ENCODE measurements at places on chromosomes 2 and 18. TPM values are rescaled to one million over a fixed set of nuclear protein-coding genes. Genes with fewer than 3 reads are reported as not detected.

DNA sequence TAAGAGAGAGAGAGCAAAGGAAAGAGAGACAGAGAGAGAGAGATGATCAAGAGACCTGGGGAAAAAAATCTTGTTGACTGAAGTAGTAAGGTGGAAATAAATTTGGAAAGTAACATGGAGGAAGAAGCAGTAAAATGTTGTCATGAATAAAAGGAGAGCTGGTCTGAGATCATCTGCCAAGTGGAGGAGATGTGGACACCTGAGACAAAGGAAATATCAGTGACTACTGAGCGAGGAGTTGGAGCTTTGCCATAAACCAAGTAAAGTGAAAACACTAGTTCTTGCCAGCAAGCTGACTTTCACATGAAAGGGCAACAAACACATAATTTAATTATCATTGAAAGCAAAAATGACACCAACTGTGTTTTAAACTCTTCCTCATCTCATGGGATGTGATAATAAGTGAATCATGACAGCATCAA is 49.0 kb upstream of the DSG1 start:
- no peaks in the 10 kb centered on the region for H3K27me3 ChIP-seq
- H3K36me3 ChIP-seq = no peaks in the 10 kb centered on the region
- DNase-seq = peak; percentile 18

- H3K36me3 ChIP-seq = no peaks in the 10 kb centered on the region
- H3K27me3 ChIP-seq = no peaks in the 10 kb centered on the region
- no peak overlapping the region for H3K4me3 ChIP-seq
- H3K4me1 ChIP-seq = no peaks in the 10 kb centered on the region
Measured at GRCh38 chr18:63701952-63702351, 808 bp upstream of the SERPINB11 start.

GRCh38 chr18:13500227-13500865 is 226.0 kb downstream of the FAM210A start:
- no peak for DNase-seq
- H3K4me3 ChIP-seq = no peak overlapping the region
- no peaks in the 10 kb centered on the region for H3K36me3 ChIP-seq
- peaks cover 53% of the 10 kb centered on the region for H3K27me3 ChIP-seq
- no peak overlapping the region for H3K27ac ChIP-seq
- H3K4me1 ChIP-seq = no peaks in the 10 kb centered on the region

- peaks cover 47% of the 10 kb centered on the region for H3K36me3 ChIP-seq
- peaks cover 38% of the 10 kb centered on the region for H3K4me1 ChIP-seq
- no peak overlapping the region for H3K27ac ChIP-seq
- H3K4me3 ChIP-seq = no peak overlapping the region
- no peak for DNase-seq
Measured at GRCh38 chr2:74844752-74845151, 10.8 kb downstream of the HK2 start.

- H3K4me1 ChIP-seq = no peaks in the 10 kb centered on the region
- no peaks in the 10 kb centered on the region for H3K36me3 ChIP-seq
- H3K27me3 ChIP-seq = peaks cover 66% of the 10 kb centered on the region
- no peak overlapping the region for H3K4me3 ChIP-seq
Measured at GRCh38 chr2:64325477-64325851, 128.5 kb upstream of the LGALSL start.

GRCh38 chr2:174450021-174450816 is 36.6 kb downstream of the GPR155 start:
- no peak overlapping the region for H3K27ac ChIP-seq
- no peak overlapping the region for H3K4me3 ChIP-seq
- DNase-seq = no peak
- H3K4me1 ChIP-seq = no peaks in the 10 kb centered on the region

DNA sequence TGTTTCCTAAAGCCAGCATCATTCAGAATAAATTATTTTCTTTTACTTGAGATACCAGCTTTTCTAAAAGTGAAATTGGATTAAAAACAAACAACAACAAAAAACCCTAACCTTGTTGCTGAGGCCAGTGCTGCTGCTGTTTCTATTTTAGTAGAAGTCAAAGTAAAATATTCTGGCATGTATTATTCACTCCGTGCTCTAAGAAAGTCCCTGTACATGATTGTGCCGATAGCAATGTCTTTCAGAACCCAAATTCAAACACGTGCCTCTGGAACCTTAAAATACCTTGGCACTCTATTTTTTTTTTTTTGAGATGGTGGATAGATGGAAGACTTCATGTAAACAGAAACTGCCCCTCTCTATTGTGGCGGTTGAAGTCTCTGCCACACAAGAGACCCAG is 43.7 kb downstream of the TANC1 start:
- H3K36me3 ChIP-seq = no peaks in the 10 kb centered on the region
- no peak overlapping the region for H3K4me3 ChIP-seq
- no peak for DNase-seq
- H3K27ac ChIP-seq = no peak overlapping the region

GRCh38 chr2:8534729-8535468 is 147.0 kb upstream of the ID2 start:
- no peaks in the 10 kb centered on the region for H3K27me3 ChIP-seq
- no peaks in the 10 kb centered on the region for H3K36me3 ChIP-seq
- no peak overlapping the region for H3K27ac ChIP-seq
- DNase-seq = peak; percentile 31
- H3K4me3 ChIP-seq = no peak overlapping the region
- peaks cover 51% of the 10 kb centered on the region for H3K4me1 ChIP-seq

DNA sequence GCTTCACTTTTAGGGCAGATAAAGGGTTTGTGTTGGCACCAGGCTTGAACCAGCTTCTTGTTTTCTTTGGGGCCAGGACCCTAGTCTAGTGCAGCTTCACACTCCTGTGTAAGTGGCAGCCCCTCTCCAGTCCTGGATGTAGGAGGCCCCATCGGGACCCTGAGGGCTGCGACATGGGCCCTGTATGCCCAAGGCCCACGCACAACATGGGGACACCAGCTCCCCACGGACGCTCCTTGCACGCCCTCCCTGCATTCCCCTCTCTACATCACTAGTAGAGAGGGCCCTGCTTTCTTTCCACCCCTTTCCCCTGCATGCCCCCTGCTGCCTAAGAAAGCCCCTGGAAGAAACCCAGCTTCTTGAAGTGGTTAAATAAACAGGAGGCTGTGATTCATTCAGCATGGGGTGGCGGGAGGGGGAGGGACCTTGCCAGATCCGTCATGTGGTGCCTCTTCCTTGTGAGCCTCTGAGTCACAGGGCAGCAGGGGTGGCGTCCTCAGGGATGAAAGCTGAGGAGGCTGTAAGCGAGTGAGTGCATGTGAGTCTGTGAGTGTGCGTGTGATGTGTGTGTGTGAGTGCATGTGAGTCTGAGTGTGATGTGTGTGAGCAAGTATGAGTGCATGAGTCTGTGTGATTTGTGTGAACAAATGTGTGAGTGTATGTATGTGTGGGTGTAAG is 42.5 kb downstream of the COPS8 start:
- no peak overlapping the region for H3K4me3 ChIP-seq
- no peak for DNase-seq
- no peaks in the 10 kb centered on the region for H3K4me1 ChIP-seq
- no peak overlapping the region for H3K27ac ChIP-seq

GRCh38 chr18:30684825-30685481 is 357.6 kb downstream of the DSC3 start:
- peaks cover 12% of the 10 kb centered on the region for H3K4me1 ChIP-seq
- peak; percentile 37 for DNase-seq
- H3K36me3 ChIP-seq = no peaks in the 10 kb centered on the region
- H3K27ac ChIP-seq = no peak overlapping the region
- no peaks in the 10 kb centered on the region for H3K27me3 ChIP-seq

GRCh38 chr2:52686935-52687334 is 1080.7 kb upstream of the CHAC2 start:
- no peaks in the 10 kb centered on the region for H3K4me1 ChIP-seq
- H3K27ac ChIP-seq = no peak overlapping the region
- DNase-seq = no peak

Gene LGALSL
- total RNA-seq = 0.22 TPM

DNA sequence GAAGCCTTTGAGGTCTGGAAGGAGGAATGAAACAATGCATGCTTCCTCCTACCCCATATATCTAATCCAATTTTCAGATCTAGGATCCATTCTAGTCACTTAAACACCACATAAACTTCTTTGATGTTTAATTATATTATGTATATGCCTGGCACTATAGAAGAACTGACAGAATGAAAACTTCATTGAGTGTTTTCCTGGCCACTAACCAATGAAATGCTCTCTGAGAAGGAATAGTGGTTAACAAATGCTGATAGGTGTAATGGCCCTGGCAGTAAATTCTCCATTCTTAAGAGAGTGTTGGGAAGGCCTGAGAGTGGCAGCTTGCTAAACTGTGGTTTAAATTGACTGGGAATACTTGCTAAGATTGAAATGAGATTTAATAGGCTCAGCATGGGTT is 710.0 kb downstream of the LRRTM4 start:
- H3K27me3 ChIP-seq = no peaks in the 10 kb centered on the region
- H3K4me3 ChIP-seq = no peak overlapping the region
- no peaks in the 10 kb centered on the region for H3K4me1 ChIP-seq
- H3K36me3 ChIP-seq = no peaks in the 10 kb centered on the region
- DNase-seq = no peak
- no peak overlapping the region for H3K27ac ChIP-seq

- H3K4me1 ChIP-seq = peaks cover 6% of the 10 kb centered on the region
- H3K36me3 ChIP-seq = no peaks in the 10 kb centered on the region
- no peak for DNase-seq
- no peak overlapping the region for H3K27ac ChIP-seq
Measured at GRCh38 chr2:222796413-222797103, 64.3 kb upstream of the ACSL3 start.

Gene SCTR
- not detected for total RNA-seq

Gene BOK
- total RNA-seq = 2.6 TPM

- peaks cover 24% of the 10 kb centered on the region for H3K4me1 ChIP-seq
- no peak for DNase-seq
- H3K36me3 ChIP-seq = no peaks in the 10 kb centered on the region
- no peak overlapping the region for H3K27ac ChIP-seq
Measured at GRCh38 chr2:118667964-118668363, 179.5 kb downstream of the EN1 start.

- H3K4me3 ChIP-seq = no peak overlapping the region
- peaks cover 57% of the 10 kb centered on the region for H3K27me3 ChIP-seq
- no peak overlapping the region for H3K27ac ChIP-seq
- H3K36me3 ChIP-seq = no peaks in the 10 kb centered on the region
Measured at GRCh38 chr2:109020217-109020637, 31.2 kb upstream of the EDAR start.

DNA sequence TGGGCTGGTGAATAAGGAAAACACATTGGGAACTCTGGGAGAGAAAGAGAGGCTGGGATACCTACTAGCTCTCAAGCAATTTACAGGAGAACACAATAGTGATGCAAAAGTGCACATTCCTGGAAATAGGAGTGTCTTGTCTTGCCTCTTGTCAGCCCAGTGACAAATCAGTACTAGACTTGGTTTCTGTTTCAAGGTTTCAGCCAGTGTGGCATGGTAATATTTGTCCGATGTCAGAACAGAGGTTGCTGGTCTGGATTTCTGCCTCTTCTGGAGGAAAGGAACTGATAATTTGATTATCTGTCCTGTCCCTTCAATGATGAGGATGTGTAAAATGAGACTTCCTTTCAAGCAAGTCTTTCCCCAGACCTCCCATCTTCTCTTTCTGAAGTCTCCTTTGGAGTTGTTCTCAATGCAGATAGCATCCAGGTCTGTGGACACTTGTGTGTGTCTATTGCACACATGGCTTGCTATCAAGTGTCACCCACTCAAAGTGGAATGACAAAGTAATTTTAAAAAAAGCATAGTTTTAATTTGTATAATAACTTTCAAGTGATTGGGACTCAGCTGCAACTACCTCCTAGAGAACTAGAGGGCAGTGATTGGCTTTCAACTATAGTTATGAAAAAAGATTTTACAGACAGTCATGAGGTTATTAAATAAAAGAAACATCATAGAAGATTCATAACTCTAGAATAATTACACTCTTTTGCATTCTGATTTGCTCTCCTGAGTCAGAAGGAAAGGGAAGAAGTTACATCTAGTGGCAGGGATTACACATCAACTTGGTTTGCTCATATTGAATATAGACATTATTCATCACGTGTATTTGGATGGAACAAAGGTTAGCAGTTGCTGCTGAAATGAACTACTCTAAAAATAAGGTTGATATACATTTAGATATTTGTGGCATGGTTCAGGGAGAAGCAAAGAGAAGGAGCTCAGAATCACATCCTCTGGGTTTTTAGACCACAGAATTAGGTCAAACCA is 4.5 kb downstream of the GPR39 start:
- H3K27me3 ChIP-seq = peaks cover 3% of the 10 kb centered on the region
- H3K27ac ChIP-seq = no peak overlapping the region
- H3K4me1 ChIP-seq = no peaks in the 10 kb centered on the region

DNA sequence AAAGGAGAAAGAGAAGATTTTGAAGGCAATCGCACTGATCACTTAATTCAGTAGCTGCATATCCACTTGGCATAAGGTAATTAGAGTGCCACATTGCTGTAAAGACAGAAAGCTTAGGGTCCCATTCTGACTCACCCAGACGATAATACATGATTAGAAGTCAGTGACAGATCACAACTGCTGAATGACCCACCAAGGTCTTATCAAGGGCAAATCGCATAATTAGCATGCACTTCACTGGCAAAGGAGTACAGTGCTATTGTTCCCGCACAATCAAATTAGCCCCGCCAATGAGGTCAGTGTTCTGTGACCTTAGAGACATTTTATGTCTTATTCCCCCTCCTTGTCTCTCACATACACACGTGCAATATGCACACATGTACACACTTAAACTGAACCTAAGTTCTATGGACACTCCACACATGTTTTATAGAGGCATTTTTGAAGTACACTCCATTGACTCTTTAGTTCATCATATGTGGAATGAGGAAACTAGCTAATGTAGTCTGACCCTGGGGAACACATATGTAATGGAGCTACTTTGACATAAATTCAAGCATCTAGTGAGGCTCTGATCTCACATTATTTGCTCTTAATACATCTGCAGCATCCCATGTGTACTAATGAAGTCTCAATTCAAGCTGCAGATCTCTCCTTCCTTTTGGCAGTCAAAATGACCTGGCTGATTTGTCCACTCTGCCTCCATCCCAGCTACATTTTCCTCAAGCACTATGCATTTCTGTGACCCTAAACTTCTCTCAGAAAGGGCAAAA is 673.8 kb upstream of the FANCL start:
- H3K27me3 ChIP-seq = no peaks in the 10 kb centered on the region
- no peak overlapping the region for H3K27ac ChIP-seq
- no peaks in the 10 kb centered on the region for H3K4me1 ChIP-seq
- DNase-seq = no peak

- peak; percentile 30 for DNase-seq
- H3K27ac ChIP-seq = peak overlapping the region; percentile 79
- no peaks in the 10 kb centered on the region for H3K27me3 ChIP-seq
- peak overlapping the region; percentile 72 for H3K4me3 ChIP-seq
- H3K4me1 ChIP-seq = peaks cover 40% of the 10 kb centered on the region
Measured at GRCh38 chr2:176001281-176001915, 669 bp downstream of the LNPK start.

GRCh38 chr2:105541189-105542050 is 142.6 kb upstream of the FHL2 start:
- no peaks in the 10 kb centered on the region for H3K36me3 ChIP-seq
- H3K27me3 ChIP-seq = peaks cover 42% of the 10 kb centered on the region
- H3K4me3 ChIP-seq = no peak overlapping the region
- DNase-seq = no peak

DNA sequence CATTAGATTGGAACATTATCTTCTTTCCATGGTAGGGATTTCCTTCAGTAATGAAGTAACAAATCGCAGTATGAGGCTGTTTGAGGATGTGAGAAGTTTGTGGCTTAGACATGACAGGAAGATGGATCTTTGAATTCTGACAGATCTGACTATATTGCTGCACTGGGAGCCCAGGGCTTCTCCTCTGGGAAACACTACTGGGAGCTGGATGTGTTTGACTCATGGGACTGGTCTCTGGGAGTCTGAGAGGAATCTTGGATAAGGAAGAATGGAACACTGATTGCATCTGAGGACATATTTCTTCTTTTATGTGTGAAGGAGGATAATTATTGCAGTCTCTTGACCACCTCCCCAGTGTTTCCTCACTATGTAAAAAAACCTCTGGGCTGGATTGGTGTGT is 77.2 kb upstream of the ST6GAL2 start:
- H3K27me3 ChIP-seq = no peaks in the 10 kb centered on the region
- DNase-seq = no peak
- no peak overlapping the region for H3K4me3 ChIP-seq
